ENCODE measurements at places on chromosomes 5 and 9.

- DNase-seq, result no peak
These were observed 53.4 kb upstream of the RARS1 start for GRCh38 chr5:168432903-168433302.

DNA sequence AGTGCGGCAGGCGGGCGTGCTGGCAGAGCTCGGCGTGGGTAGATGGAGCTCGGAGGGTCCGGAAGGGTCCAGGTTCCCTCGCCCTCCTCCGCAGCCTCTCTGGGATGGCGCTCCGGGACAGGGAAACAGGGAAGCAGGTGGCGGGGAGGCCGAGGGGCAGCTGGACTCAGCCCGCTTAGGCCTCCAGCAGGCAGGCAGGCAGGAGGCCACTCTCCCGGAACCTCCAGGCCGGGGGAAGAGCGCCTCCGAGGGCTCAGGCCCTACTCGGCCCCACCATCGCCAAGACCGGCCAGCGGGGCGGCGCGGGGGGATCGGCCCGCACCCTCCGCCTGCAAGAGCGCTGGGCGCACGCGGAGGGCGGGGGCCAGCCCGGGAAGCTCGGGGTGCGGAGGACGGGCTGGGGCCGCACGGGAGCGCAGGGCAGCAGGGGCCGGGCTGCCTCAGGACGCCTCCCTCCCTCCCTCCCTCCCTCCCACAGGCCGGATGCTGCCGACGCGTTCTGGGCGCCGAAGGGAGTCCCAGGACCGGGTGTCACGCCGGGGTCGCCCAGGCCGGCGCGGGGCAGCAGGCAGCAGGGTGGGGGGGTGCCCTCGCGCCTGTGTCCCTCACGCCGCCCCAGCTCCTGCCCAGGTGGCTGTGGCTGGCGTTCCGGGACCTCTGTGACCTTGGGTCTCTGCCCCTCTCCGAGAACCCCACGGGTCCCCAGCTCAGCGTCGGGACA is 977 bp downstream of the MGAT4B start:
- no peak for DNase-seq

- no peak for DNase-seq
These were observed 458.4 kb upstream of the C9orf72 start for GRCh38 chr9:28031521-28032267.

DNA sequence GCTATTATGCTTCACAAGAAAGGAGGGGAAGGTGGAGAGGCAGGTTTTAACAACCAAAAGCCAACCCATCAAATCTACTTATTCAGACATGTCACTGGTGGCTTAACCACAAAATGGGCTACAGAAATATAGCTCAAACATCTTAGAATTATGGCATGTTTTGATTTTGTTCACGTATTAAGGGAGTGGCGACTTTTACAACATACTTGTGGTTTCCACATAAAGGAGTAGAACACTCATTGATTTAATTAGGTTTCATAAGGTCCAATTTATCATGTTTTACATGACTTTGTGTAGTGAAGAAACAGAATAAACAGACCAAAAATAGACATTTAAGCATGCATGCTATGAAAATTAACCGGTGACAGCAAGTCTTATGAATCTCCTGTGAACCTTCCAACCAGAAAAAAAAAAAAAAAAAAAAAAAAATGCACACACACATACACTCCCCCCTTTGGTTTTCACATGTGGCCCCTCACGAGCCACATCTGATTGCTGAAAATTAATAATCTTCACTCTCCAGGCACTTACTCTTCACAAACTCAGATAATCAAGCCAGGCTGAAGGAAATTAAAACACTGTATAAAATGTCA is 5.4 kb downstream of the ZNF608 start:
- DNase-seq, result no peak

GRCh38 chr5:36875051-36875789 is 1.3 kb upstream of the NIPBL start:
- peak; percentile 46 for DNase-seq

GRCh38 chr9:70229026-70229425 is 29.8 kb upstream of the SMC5 start:
- DNase-seq, result no peak

DNA sequence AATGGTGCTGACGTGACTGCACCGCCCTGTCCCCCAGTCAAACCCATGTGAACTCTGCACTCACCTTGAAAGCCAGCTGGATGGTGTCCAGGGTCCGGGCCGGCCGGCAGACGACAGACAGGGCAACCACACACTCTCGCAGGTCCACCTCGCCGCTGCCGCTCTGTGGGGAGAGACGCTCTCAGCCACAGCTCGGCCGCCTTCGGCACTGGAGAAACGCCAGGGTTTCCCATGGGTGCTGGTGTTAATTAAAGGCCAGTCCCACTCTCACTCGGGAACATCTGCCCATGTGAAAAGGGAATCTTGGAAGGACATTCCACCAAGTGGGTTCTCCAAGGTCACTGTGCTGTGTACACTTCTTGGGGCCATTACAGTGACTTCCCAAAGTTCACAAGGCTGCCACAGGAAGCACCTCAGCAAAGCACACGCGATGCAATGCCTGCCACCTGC is 25.5 kb upstream of the SLC6A3 start:
- no peak for DNase-seq

- no peak for DNase-seq
These were observed 281.6 kb downstream of the PTPRD start for GRCh38 chr9:10331157-10331556.

DNA sequence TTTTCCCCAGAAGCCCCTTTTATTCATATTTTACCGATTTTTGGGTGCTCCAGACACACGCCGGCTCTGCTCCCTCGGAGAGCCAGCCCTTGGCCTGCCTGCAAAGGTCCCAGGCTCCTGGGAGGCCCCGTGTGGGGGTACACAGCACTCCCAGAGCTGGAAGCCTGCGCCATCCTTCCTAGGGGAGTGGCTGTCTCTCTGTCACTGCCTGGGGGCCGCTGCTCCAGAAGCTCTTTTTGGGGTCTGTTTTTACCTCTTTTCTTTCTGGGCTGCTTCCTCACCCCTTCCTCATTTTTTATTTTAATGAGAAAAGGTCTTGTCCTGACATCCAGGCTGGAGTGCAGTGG is 119.1 kb upstream of the COL5A1 start:
- DNase-seq, result no peak

- DNase-seq, result no peak
These were observed 29.2 kb upstream of the GZMA start for GRCh38 chr5:55073211-55073610.

GRCh38 chr5:80466669-80467485 is 21.0 kb upstream of the FAM151B start:
- DNase-seq, result no peak

DNA sequence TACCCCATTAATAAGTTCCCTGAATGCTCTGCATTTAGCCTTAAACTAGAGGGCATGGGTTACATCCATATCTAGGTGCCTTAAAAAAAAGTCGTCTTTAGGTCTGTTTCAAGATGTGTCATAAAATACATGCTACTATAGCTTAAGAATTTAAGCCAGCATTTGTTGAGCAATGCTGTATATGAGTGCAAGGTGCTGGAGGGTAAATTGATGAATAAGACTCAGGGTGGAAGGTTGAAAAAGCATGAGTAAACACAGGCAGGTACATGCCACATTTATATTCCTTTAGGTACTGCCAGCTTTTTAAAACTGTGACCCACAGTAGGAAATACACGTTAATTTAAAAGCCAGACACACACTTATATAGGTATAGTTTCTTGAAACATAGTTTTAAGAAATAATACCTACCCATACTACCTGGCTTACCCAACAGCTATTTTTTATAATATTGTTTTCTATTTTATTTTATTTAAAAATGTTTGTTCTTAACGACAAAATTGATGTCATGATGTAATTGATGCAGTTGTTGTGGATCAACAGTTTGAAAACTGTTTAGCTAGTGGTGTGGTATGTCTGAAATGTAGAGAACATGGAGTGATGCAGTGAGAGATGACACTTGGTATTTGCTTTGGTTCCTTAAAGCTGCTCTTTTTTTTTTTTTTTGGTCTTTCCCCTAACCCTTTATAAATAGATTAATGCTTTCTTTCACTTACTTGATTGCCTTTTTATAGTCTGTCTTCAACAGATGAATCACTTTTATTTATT is 3.9 kb downstream of the HMGCR start:
- no peak for DNase-seq

GRCh38 chr5:168023191-168023590 is 268.3 kb upstream of the WWC1 start:
- no peak for DNase-seq

- DNase-seq, result no peak
These were observed 10.6 kb downstream of the IL9 start for GRCh38 chr5:135885031-135885430.

DNA sequence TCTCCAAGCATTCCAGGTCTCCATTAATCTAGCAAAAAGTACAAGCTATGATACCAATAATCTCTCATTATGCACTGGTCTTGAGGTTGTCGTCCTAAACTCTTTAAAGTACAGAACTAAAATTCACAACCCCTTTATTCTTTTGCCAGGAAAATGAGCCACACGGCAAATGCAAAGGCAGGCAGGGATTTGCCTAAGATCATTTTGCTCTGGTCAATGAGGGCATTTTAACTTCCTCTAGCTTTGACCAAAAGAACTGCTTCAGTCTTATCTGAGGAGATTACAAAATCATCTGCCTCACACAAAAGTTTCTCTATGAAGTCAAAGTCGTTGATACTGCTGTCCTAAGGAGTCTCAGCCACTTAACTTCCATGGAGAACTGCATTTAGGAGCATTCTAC is 51.8 kb downstream of the EPB41L4B start:
- DNase-seq, result no peak

DNA sequence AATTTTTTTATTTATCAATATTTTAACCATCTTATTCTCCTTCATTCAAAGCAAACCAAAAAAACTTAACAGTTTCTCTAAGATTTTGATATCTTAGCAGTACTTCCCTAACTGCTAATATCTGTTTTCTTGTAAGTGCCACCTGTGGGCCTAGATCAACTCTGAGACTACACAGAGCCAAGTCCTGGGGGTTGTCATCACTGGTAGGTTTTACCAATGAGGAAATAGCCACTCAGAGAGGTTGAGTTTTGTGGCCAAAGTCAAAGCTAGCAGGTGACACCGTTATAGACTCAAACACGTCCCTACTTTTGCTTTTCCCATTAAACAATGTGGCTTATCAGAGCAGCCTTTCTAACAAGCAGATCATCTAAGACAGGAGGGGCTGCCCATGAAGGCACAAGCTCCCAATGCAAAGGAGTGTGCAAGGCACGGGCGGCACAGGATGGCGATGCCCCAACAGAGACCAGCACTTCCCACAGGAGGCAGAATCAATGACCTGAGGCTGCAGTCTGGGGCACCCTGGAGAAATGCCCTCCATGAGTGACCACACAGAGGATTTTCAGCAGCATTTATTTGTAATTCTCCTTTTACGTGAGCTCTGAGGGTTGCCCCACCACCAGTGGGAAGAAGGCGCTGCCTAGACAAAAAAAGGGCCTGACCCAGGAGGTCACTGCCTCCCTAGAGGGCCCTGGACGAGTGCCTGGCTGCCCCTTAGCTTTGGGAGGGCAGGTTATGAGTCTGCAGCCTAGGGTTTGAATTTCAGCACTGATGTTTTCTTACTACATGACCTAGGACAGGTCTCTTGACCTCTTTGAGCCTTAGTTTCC is 7.4 kb downstream of the TBC1D2 start:
- no peak for DNase-seq
